ENCODE measurements at places on chromosomes 4 and X. TPM values are rescaled to one million over a fixed set of nuclear protein-coding genes. Genes with fewer than 3 reads are reported as not detected.

SPON2 gene
- 33.8 TPM for total RNA-seq

PASD1 gene
- total RNA-seq: not detected

MGAT4D gene
- not detected for total RNA-seq

KIF4A gene
- 1.1 TPM for total RNA-seq

TBX22 gene
- total RNA-seq: not detected

Data from lower leg skin (tissue), 4 donors.